ENCODE measurements at places on chromosomes 1 and 21.

GRCh38 chr1:53468374-53468773 lies 9.2 kb downstream of the DMRTB1 start:
- no peak for DNase-seq

GRCh38 chr1:17199267-17200044 lies 5.5 kb upstream of the PADI1 start:
- DNase-seq = no peak

GRCh38 chr21:32587120-32587519 lies 1.8 kb upstream of the TCP10L start:
- DNase-seq = no peak

DNA sequence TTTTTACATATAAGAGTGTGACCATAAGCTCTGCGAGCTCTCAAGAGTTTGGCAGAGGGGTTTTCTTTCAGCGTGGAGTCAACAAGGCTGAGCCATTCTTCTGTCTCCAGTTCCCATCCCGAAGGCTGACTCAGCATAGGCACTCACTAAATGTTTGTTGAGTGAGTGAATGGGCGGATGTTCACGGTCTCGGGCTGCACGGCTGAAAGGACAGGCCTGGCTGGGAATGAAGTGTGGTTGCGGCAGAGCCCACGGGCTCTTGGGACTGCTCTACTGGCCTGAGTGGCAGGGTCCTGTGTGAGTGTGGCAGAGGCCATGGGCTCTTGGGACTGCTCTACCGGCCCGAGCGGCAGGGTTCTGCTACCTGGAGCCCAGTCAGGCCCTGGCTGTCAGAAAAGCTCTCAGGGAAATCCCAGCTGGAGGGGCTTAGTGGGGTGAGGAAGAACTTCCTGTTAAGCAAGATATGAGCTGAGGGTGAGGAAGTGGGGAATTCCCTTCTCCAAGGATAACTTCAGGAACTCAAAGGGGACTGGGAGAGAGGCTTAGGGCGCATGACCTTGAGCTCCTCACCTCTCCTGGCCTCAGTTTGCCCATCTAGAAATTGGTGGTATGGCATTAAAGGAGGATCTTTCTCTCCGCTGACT lies 56.6 kb upstream of the C1orf174 start:
- no peak for DNase-seq

GRCh38 chr1:193709607-193710006 lies 523.2 kb upstream of the B3GALT2 start:
- DNase-seq = no peak

DNA sequence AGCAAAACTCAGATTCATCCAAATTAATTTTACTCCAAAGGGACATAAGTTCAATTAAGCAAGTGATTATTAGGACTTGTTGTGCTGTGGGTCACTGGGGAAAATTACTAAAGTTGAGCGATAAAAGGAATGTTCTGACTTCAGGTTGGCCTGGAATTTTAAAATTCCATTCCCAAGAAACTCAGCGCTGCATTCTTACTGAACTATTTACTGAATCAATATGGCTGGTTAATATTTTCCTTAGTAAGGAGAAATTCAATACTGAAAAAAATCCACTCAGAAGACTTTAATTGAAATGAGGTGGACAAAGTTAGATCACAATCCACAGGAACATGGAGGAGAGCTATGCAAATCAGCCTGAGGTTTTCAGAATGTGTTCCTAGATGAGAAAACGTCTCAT lies 578.9 kb upstream of the NR5A2 start:
- DNase-seq = no peak

- no peak for DNase-seq
Observed at GRCh38 chr1:30111431-30111830, 612.0 kb downstream of the MATN1 start.

DNA sequence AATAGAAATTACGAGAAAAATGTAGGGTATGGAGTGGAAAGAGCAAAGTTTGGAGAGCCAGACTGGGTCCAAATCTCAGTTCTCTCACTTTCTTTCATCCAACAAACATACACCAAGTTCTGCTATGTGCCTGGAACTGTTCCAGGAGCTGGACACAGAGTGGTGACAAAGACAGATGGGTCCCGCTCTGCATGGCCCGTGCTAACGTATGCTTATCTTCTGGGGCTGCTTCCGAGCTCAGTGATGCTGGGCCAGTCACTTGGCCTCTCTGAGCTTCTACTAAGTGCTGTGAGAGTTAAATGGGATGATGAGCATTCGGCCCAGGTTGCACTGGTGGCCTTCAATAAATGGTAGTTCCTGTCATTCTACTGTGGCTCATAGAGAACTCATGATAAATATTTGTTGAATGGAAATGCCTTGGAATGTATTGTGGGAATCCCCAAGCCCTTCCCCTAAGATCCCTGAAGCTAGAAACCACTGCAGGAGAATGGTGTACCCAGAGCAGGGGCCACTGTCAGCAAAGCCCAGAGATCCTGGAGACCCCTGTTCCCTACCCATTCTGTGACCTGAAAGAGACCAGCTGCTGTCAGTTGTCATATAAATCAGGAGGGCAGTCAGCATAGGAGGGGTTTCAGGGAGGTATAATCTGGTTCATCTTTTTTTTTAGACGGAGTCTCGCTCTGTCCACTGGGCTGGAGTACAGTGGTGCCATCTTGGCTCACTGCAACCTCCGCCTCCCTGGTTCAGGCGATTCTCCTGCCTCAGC lies 3.8 kb downstream of the LEMD1 start:
- DNase-seq = no peak

DNA sequence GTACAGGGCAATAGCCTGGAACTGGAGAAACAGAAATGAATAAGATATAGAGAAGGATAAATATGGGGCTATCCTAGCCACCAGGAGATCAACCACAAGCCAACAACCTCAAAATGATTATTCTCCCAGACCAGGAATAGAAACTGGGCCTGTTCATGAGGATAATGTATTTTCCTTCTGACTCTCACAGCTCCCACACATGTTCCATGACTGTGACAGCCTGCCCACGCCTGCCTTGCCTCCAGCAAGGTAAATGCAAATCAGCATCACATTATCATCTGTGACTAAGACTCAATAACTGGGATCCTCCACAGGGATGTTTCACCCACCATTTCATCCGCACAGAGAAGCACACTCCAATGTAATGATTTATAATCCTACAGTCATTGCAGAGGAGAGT lies 3.3 kb downstream of the ENSA start:
- no peak for DNase-seq

- DNase-seq = no peak
Observed at GRCh38 chr1:196317535-196318522, 290.4 kb downstream of the KCNT2 start.

GRCh38 chr21:14675774-14676530 lies 129.8 kb upstream of the SAMSN1 start:
- DNase-seq = peak; percentile 72

- DNase-seq = no peak
Observed at GRCh38 chr1:230215031-230215430, 148.0 kb downstream of the GALNT2 start.

DNA sequence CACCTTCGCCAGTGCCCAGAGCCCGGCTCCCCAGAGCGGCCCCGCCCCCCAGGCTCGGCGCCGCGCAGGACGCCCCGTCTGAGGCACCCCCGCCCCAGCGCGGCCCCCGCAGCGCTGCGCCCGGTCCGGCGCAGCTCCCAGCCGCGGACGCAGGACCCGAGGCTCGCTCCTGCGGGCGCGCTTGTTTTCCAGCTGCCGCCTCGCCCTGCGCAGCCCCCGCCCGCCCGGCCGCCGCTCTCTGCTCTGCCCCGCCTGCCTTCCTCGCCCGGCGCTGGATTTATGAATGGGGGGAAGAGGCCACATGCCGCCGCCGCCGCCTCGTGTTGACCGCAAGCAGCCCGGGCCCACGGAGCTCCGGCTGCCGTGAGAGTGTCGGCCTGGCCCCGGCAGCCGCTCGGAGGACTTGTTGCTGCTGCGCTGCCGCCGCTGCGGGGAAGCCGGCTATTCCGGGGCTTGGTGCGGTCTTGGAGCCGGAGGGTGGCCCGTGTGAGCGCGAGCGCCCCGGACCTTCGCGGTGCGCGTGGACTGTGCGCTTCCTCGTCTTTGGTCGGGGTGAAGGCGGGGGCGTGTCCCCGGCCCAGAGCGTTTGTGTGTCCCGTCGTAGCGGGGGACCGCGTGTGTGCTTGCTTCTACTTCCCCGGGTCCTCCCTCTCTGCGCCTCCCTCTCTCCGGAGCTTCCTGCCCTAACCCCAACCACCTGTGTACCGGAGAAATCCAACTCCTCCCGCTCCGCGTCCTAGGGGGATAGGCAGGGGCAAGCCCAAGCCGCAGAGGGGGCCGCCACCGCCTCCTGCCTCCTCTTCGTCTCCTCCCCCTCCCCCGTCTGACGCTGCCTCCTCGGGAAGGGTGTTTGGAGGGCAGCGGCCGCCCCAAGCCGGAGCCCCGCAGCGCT lies 736 bp downstream of the KCNC4 start:
- peak; percentile 46 for DNase-seq

DNA sequence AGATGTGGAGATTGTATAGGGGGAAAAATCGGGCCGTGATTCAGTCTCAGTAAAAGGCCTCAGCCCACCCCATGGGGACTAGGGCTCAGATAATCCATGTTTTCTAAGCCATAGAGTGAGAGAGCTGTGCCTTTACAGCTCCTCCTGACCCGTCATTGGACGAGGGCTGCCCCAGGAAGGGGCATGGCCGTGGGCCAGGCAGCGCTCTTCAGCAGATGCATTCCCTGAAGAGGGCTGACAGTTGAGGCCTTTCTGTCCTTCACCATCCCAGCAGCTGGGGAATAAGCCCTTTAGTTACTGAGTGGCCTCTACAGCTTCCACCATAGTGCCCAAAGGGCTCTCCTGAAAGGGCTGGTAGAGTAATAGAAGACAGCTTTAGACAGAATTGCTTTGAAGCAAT lies 57.2 kb downstream of the ST3GAL3 start:
- no peak for DNase-seq

GRCh38 chr1:4652631-4653327 lies 1.6 kb upstream of the AJAP1 start:
- no peak for DNase-seq

DNA sequence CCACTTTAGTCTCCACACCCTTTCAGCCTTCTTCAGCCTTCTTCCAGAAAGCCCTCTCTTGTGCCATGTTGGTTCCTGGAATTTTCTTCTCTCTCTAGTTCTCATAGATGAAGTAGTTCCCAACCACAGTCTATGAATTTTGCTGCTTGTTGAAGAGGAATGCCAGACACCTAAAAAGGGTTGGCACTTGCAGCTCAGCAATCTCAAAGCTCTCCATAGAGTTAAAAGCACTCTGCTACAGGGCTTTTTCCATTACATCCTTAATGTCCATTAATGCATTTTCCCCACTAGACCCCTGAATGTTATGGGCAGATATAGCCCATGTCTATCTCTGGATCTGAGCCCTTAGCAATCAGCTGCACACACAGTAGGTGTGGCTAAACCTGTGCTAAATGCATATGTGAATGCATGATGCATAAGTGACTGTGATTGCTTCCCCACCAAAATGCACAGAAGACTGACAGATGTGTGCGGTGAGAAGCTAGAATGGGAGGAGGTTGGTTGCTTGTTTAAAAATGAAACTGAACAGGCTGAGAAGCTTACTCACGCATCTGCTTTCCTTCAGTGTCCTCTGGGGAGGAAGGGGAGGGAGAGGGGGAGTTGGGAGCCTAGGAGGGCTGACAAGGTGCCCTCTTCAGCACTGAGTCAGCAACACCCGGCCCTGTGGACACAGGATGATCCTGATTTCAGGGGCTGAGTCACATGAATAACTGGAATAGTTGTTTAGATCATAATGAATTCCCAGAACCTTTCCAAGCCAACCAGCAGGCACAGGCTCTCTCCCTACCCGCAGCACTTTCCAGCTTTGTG lies 146.1 kb upstream of the FGGY start:
- no peak for DNase-seq

- DNase-seq = no peak
Observed at GRCh38 chr1:114318961-114319360, 165.3 kb upstream of the SYT6 start.

GRCh38 chr1:186899977-186900376 lies 71.2 kb downstream of the PLA2G4A start:
- DNase-seq = no peak

- DNase-seq = no peak
Observed at GRCh38 chr1:177354247-177354646, 183.5 kb downstream of the BRINP2 start.

GRCh38 chr1:90486996-90487395 lies 230.1 kb downstream of the BARHL2 start:
- DNase-seq = no peak

GRCh38 chr1:200518524-200518923 lies 102.0 kb downstream of the KIF14 start:
- DNase-seq = no peak

- no peak for DNase-seq
Observed at GRCh38 chr1:234430691-234431090, 48.3 kb downstream of the TARBP1 start.

DNA sequence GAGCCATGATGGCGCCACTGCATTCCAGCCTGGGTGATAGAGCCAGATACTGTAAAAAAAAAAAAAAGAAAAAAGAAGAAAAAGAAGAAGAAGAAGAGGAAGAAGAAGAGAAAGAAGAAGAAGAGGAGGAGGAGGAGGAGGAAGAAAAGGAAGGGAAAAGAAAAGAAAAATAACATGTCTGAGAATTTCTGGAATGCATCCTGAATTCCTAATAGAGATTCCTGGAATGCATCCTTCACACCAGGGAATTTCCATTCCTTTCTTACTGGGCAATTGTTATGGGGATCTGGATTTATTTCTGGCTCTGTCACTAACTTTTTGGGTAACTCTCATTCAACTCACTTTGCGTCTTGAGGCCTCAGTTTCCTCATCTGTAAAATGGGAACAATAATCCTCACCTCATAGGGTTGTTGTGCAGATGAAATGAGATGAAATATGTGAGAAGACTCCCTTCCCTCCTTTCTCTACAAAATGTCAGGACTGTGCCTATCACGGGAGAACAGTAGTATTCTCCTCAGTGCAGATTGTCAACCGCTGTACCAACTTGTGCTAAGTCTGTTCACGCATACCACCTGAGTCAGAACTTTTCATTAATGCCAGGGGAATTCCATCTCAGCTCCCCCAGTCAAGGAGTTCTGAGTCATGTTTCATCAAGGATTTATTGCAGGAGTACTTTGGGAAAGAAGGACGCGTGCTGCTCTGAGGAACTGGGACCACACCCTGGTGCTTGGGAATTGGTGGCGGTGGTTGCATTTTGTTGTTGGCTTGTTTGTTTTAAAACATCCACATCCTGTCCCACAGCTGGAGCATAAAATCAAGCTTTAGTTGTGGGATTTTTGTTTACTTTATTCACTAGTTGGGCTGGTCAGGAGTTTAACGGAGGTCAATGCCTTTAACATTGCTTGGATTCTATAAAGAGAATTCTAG lies 42.4 kb upstream of the ROR1 start:
- DNase-seq = no peak

- DNase-seq = no peak
Observed at GRCh38 chr21:41806773-41807172, 39.9 kb upstream of the RIPK4 start.
